ENCODE measurements at places on chromosomes 3 and 15. TPM values are rescaled to one million over a fixed set of nuclear protein-coding genes. Genes with fewer than 3 reads are reported as not detected.
A peak's percentile ranks its signal among the peaks of the same experiment; 100 is the strongest.

Gene A4GNT
- not detected for total RNA-seq

- no peak for DNase-seq
Observed at GRCh38 chr3:169602482-169602881, 61.0 kb downstream of the MECOM start.

GRCh38 chr3:71370467-71370866, 213.1 kb downstream of the FOXP1 start:
- DNase-seq = no peak

- no peak for DNase-seq
Observed at GRCh38 chr3:120151791-120152190, 57.5 kb upstream of the GSK3B start.

GRCh38 chr3:42013691-42014457, 52.0 kb upstream of the ULK4 start:
- DNase-seq = no peak

DNA sequence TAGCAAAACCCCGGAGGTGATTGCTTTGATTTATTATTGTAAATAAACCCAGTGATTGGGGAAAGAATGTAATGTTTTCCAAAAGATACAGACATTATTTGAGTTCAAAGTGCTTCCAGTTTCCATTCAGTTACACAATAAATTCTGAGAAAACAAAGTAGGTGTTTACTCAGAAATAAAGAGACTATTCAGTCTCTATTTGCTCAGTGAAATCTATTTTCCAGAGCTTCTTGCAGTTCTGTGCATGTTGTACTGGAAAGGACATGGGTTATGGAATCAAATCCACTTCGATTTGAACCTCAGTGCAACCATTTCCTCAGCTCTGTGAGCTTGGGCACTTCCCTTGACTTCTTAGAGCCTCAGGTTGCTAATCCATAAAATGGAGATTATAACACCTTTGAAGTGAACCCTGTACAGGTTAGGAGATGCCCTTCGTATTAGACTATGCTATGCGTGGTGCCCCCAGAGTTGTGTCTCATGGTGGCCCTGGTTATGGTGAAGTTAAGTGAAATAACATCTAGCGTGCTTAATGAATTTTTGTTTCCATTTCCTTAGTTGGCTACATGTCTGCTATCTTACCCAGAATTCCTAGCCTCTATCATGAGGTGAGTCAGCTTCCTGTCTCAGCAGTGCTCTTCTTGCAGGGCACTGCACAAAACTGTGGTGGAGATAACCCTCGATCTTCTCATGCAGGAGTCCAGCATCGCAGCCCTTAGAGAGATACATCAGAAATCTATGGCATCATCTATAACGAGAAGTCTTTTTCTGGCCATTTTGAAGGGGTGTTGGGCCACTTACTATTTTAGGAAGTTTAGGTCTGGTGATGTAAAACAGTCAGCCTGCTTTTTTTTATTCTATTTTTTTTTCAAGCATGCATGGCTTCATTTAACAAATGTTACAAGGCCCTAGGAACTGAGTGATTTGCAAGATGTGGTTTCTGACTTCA, 97.7 kb downstream of the RPL39L start:
- DNase-seq = no peak

DNA sequence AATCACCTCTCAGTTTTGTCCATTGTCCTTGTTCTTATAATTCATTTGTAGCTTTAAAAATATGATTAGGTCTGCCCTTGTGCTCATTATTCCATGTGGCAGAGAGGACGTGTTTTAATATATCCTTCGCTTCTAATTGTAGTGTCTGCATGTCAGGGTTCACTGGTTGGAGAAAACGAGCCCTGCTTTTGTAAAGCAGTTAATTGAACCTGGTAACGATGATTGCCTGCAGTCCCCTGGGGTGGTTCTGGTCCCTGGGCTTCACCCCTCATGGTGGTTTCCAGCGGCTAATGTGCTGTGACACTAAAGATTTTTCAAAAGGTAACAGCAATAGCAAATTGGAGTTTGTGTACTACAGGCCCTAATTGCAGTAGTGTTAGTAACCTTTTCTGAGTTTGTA, 299.6 kb downstream of the CACNA2D3 start:
- DNase-seq = no peak

Gene CADPS
- total RNA-seq = not detected

GRCh38 chr15:38674448-38674847, 109.8 kb upstream of the RASGRP1 start:
- DNase-seq = no peak

Gene MED12L
- 0.29 TPM for total RNA-seq

GRCh38 chr15:70526974-70527325, 236.4 kb downstream of the UACA start:
- DNase-seq = no peak

Gene DNASE1L3
- not detected for total RNA-seq

- no peak for DNase-seq
Observed at GRCh38 chr15:74642348-74642733, 26.7 kb downstream of the CLK3 start.

Gene ZXDC
- 13.4 TPM for total RNA-seq

Gene CLEC3B
- 1.3 TPM for total RNA-seq

Gene PIGZ
- total RNA-seq = 5.0 TPM

- peak; percentile 49 for DNase-seq
Observed at GRCh38 chr15:63487076-63487757, 17.2 kb upstream of the USP3 start.

Gene NMNAT3
- not detected for total RNA-seq

Gene SLC28A2
- total RNA-seq = not detected

GRCh38 chr15:39100106-39100660, 480.7 kb upstream of the THBS1 start:
- no peak for DNase-seq

- DNase-seq = no peak
Observed at GRCh38 chr3:123802007-123802625, 82.0 kb downstream of the MYLK start.

Gene SNX1
- 97.7 TPM for total RNA-seq

Gene EFCC1
- not detected for total RNA-seq

Gene TEX55
- not detected for total RNA-seq

Gene GXYLT2
- 4.2 TPM for total RNA-seq

Gene MEGF11
- total RNA-seq = not detected

Gene SLC28A1
- total RNA-seq = not detected

DNA sequence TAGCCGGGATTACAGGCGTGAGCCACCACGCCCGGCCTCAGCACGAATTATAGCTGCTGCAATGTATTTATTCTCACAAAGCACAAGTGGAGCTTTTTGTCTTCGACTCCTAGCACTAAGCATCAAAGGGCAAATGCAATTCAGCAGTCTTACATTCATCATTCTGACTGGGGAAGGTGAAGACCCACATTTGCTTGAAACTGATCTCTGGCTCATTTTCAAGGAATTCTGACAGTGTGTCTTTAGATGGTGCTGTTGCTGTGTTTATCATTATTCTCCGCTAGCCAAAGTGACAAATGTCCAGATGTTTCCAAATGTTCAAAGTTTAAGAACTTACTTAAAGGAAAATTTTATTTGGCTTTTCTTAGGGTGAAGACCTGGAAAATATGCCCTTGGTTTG, 55.9 kb downstream of the SGO1 start:
- DNase-seq = no peak

Gene DNAH12
- not detected for total RNA-seq

DNA sequence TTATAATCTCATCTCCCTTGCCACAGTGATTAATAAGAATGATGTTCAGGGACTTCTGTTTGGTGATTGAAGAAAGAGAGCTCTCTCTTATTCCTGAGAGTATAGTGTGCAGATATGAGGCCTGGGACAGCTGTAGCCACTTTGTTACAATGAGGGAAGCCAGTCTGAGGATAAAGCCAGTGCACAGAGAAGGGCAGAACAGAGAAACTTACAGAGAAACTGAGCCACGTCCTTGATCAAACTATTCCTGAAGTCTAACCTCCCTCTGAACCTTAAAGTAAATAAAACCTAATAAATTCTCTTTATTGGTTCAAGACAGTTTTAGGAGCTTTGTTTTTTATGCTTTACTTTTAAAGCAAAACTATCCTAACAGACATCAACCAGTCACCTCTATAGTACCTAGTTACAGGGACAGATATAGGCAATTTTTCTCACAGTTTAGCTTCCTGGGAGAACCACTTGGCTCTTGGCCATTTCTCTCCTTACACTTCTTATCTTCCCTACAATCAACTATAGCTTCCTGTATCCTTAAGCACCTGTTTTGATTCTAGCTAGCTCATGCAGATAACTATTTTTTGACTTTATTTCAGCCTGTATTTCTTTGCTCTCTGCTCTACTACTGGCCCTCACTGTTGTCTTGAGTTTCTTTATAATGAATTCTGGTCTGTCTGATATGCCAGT, 284.4 kb downstream of the SHQ1 start:
- no peak for DNase-seq

- DNase-seq = no peak
Observed at GRCh38 chr15:45544266-45545023, 21.9 kb upstream of the SLC30A4 start.

Gene DOCK3
- total RNA-seq = 0.12 TPM

DNA sequence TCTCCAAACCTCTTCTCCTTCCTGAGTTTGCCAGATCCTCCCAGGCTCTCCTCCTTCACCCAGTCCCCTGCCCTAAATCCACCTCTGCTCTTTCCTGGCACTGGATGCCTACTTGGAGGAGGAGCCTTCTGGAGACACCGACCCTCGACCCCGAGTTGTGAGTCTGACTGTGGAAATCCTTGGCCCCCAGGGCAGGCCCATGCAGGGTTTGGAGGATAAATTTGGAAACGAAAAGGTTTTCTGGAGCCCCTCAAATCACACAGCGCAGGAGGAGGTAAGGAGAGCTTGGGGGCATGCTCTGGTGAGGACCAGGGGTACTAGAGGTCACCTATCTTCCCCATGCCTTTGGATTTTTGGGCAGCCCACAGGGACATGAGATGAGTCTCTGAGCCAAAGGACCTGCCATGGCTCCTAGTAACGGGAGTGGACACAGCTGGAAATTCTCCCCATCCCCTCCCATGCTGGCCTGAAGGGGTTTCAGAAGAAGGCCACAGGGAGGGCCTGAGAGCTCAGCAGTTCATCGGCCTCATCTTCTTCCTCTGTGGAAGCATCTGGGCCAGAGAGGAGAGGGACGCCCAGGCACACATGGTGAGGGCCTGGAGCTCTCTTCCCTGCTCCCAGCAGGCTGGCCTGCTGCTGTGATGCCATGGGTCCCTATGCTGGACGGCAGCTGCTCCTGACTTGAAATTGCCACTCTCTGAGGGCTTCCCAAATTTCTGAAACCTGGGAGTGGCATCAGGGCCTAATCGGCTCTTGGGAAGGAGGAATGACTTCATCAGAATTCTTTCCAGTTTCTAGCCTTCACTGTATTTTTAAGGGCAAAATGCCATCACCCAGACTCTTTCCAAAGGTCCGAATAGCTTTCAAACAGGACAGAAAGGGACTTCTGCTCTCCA, 68.6 kb upstream of the ITGA11 start:
- no peak for DNase-seq

GRCh38 chr15:74405823-74406222, 27.9 kb downstream of the SEMA7A start:
- DNase-seq = no peak

DNA sequence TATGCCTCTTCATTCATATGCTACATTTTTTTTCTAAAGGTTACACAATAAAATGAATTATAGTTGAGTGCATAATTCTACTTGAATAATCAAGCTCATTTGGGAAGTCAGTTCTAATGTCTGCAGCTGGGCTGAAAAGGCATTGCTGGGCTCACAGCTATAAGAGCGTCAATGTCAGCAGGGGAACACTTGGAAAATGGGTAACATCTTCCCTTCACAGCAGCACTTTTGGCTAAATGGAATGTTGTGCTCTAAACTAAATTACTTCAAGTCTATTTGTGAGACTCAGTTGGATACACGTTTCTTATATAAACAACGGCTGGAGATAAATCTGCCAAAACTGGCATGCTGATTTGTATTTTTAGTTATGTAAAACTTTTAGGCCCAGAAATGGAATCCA, 357.8 kb downstream of the TBL1XR1 start:
- no peak for DNase-seq

GRCh38 chr15:73370151-73370550, 1.4 kb upstream of the HCN4 start:
- DNase-seq = no peak
